ENCODE measurements at places on chromosomes 1 and 21. TPM values are rescaled to one million over a fixed set of nuclear protein-coding genes. Genes with fewer than 3 reads are reported as not detected.

DNA sequence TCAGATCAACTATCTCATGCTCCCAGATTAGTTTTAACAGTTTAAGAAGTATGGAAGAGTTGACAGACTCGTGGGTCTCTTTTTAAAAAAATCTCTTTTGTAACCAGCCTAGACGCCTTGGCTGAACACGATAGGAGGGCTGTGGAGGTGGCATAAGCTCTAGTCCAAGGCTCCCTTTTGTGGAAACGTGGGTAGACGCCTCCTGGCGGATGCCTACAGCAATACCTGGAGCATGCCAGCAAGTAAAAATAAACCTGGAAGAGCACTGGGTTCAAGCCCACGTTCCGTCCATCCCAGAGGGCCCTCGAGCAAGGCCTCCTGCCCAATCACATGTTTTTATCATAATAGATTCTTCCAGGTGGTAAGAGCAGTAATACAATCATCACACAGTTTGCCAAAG is 87.9 kb downstream of the RGS7 start:
- no peaks in the 10 kb centered on the region for H3K4me1 ChIP-seq
- H3K4me3 ChIP-seq: no peak overlapping the region

- H3K27me3 ChIP-seq: no peaks in the 10 kb centered on the region
- no peak for DNase-seq
- no peaks in the 10 kb centered on the region for H3K4me1 ChIP-seq
- H3K27ac ChIP-seq: no peak overlapping the region
- H3K36me3 ChIP-seq: peaks cover 3% of the 10 kb centered on the region
- no peak overlapping the region for H3K4me3 ChIP-seq
These were observed 34.9 kb downstream of the WDR3 start for GRCh38 chr1:117964290-117965038.

- no peaks in the 10 kb centered on the region for H3K27me3 ChIP-seq
- H3K36me3 ChIP-seq: no peaks in the 10 kb centered on the region
- no peaks in the 10 kb centered on the region for H3K4me1 ChIP-seq
- no peak for DNase-seq
- H3K27ac ChIP-seq: no peak overlapping the region
These were observed 80.1 kb downstream of the HMGB4 start for GRCh38 chr1:33943978-33944377.

GRCh38 chr1:89149229-89149628 is 23.3 kb upstream of the GBP2 start:
- no peaks in the 10 kb centered on the region for H3K27me3 ChIP-seq
- no peak overlapping the region for H3K4me3 ChIP-seq
- DNase-seq: no peak
- H3K36me3 ChIP-seq: no peaks in the 10 kb centered on the region
- H3K27ac ChIP-seq: no peak overlapping the region
- H3K4me1 ChIP-seq: no peaks in the 10 kb centered on the region

DNA sequence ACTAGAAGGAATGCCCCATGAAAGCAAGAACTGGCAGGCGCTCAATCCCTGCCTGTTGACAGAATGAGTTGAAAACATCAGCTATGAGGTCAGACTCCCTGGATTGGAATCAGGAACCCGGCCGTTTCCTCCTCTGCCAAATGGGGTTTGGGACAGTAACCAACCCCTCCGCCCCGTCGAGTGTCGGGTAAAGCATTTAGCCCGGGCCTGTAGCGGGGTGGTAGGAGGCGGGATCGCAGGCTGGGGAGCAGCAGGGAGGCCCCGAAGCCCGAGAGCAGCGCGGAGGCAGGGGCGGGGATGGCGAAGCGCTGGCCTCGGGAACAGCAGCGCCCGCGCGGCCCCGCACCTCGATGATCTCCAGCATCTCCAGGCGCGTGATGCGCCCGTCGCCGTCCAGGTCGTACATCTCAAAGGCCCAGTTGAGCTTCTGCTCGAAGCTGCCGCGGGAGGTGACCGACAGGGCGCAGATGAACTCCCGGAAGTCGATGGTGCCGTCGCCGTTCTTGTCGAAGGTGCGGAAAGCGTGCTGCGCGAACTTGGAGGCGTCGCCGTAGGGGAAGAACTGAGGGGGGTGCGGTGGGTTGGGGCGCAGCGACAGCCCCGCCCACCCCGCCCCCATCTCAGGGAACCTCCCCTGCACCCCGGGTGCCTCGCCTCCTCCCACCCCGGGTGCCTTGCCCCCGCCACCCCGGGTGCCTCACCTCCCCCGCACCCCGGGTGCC is 7.5 kb downstream of the HPCAL4 start:
- peaks cover 86% of the 10 kb centered on the region for H3K27me3 ChIP-seq
- no peaks in the 10 kb centered on the region for H3K36me3 ChIP-seq
- DNase-seq: no peak
- H3K27ac ChIP-seq: no peak overlapping the region
- H3K4me3 ChIP-seq: peak overlapping the region; percentile 29
- no peaks in the 10 kb centered on the region for H3K4me1 ChIP-seq

- no peaks in the 10 kb centered on the region for H3K27me3 ChIP-seq
- peak overlapping the region; percentile 40 for H3K4me3 ChIP-seq
- DNase-seq: no peak
- H3K36me3 ChIP-seq: no peaks in the 10 kb centered on the region
These were observed 1719.5 kb downstream of the MRPL39 start for GRCh38 chr21:23887725-23888306.

- H3K4me3 ChIP-seq: no peak overlapping the region
- no peak for DNase-seq
- peaks cover 61% of the 10 kb centered on the region for H3K4me1 ChIP-seq
- H3K27ac ChIP-seq: no peak overlapping the region
- H3K27me3 ChIP-seq: no peaks in the 10 kb centered on the region
These were observed 26.8 kb downstream of the RSPH1 start for GRCh38 chr21:42469272-42469671.

DNA sequence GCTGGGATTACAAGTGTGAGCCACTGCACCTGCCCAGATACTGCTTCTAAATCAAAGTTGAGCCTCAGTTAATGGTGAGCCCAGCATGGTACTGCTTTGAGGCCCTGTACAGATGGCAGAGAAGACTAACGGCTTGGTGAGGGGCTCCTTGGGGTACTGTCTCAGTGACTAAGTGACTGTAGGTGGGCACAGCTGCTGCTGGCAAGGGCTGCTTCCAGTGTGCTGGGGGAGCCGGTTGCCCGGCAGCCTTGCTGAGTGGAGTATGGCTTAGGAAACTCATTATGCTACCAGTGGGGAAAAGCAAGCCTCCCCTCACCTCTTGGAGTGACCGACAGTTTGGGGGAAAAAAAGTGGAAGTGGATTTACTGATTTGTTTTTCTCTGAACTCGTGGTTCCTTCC is 23.6 kb upstream of the ARHGEF10L start:
- H3K27ac ChIP-seq: no peak overlapping the region
- H3K36me3 ChIP-seq: no peaks in the 10 kb centered on the region
- no peaks in the 10 kb centered on the region for H3K4me1 ChIP-seq
- no peak for DNase-seq

FCRL5 gene
- 8.1 TPM for polyA plus RNA-seq

PTCH2 gene
- 0.91 TPM for polyA plus RNA-seq

ZNF593OS gene
- polyA plus RNA-seq: 0.87 TPM

KLF18 gene
- 0.02 TPM for polyA plus RNA-seq

NMNAT2 gene
- 0.23 TPM for polyA plus RNA-seq

TRIM67 gene
- polyA plus RNA-seq: 0.05 TPM

INAVA gene
- polyA plus RNA-seq: 6.4 TPM

All from thymus (tissue), 14 donors.